ENCODE measurements at places on chromosomes 12 and 14.
A peak's percentile ranks its signal among the peaks of the same experiment; 100 is the strongest.

GRCh38 chr14:88422919-88423650 is 37.6 kb downstream of the SPATA7 start:
- no peak for ATAC-seq

GRCh38 chr14:61620130-61620946 is 75.0 kb upstream of the HIF1A start:
- ATAC-seq: peak; percentile 90

- ATAC-seq: no peak
Measured at GRCh38 chr12:13183620-13184019, 12.9 kb upstream of the EMP1 start.

DNA sequence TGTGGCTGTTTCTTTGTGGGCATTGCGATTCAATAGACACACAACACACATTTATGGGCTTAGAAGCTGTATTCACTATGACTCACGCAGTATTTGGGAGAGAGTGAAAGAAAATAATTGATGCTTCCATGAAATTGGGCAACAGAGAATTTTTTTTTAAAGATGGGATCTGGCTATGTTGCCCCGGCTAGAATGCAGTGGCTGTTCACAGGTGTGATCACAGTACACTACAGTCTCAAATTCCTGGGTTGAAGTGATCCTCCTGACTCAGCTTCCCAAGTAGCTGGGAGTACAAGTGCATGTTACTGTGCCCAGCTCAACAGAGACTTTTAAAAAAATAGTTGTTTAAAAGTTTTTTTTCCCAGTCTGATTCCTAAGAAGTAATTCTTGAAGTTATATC is 146.3 kb downstream of the APAF1 start:
- ATAC-seq: no peak

- ATAC-seq: no peak
Measured at GRCh38 chr14:100058777-100059437, 6.3 kb upstream of the EVL start.

DNA sequence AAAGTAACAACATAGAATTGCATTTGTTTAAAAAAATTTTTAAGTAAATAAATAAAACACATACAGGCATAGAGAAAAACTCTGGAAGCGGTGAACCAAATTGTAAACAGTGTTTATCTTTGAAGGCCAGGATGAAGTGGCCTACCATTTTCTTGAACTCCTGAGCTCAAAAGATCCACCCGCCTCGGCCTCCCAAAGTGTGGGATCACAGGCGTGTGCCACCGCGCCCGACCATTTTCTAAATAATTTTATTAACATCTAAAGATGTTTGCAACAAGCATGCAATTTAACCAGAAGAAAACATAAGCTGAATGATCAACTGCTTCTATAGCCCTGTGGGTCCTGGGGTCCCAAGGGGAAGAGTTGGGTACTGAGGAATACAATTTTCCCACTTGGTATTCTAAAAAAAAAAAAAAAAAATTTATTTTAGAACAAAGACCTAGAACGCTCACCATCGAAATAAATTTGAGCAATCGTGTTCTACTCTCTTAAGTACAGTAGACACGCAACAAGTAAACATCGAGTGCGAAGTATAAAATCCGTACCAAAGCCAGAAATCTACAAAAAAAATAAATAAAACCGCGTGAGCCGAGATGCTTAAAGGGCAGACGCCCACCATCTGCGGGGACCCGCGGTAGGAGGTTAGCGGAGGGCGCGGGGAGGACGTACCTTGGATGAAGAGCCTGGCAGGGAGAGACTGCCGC is 484 bp downstream of the MIS18BP1 start:
- ATAC-seq: no peak

- no peak for ATAC-seq
Measured at GRCh38 chr12:6965714-6966113, 4.8 kb downstream of the PHB2 start.

GRCh38 chr12:120659151-120659525 is 18.7 kb downstream of the CABP1 start:
- no peak for ATAC-seq

DNA sequence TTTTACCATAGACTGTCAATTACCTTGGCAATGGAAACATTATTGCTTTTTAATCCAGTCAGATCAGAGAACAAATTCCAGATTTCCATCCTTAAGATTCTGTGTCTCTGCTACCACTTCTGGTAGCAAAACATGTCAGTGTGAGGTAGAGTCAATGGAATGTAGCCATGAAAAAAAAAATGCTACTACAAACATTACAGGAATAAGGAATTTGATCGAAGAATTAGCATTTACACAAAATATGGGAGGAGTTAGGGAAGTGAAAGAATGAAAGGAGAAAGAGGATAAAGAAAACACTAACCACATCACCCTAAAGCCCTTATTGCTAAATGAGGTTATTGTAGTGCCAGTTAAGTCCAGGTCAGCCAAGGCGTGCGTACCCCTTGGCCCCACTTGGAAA is 9.2 kb downstream of the MED21 start:
- no peak for ATAC-seq

DNA sequence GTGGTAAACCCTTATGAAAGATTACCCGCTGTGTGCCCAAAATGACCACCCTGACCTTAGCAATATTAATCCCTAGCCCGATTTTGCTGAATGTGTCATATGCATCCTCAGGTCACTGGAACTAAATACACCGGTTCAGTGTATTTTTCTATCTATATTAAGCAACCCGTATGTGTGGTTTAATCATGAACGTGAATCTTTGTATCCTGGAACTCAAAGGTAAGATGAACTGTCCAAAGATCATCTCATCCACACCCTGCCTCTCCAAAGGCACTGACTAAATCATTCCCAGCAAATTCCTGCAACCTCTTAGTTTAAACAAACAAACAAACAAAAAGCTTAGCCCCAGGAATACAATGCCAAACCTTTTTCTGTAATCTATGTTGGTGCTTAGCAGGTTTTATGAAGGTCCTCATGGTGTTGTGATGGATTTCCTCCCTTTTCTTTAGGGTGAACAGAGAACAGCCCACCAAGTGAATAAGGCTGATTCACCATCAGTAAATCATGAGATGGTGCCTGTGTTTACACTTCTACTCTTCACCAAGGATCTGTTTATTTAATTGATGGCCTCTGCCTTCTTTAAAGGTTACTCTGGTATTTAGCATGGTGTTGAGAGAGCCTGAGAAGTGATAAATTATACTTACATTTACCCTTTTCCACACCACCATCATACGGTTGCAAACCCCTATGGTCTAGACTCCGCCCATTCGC is 298.6 kb downstream of the DPF3 start:
- no peak for ATAC-seq

DNA sequence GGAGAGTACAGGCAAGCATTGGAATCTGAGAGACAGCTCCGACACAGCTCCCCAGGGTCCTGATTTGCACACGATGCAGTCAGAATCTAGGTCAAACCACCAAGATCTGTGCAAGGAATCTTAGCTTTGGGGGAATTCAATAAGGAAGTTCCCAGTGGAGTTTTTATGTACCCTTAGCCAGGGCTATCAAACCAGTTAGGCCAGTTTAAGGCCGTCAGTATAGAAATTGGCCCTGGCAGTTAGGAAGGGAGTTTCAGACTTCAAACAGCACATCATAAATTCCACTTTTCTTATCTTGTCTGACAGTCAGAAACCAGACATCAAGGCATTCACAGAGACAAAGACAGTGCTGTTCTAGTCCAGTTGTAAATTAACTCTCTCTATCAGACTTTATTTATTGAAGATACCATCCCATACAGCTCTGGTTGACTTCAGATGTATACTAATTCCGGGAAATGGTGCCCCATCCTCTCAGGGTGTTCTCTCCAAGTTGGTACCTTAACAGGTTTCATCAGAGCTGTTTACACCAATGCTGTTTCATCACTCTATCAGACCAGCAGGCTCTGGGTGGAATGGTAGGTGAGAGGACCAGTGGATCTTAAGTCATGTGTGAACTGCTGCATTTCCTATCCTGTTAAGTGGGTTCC is 157.5 kb upstream of the ATF7IP start:
- no peak for ATAC-seq

- ATAC-seq: no peak
Measured at GRCh38 chr12:56271031-56271430, 4.3 kb downstream of the COQ10A start.

- no peak for ATAC-seq
Measured at GRCh38 chr12:16482726-16483125, 123.2 kb downstream of the LMO3 start.

DNA sequence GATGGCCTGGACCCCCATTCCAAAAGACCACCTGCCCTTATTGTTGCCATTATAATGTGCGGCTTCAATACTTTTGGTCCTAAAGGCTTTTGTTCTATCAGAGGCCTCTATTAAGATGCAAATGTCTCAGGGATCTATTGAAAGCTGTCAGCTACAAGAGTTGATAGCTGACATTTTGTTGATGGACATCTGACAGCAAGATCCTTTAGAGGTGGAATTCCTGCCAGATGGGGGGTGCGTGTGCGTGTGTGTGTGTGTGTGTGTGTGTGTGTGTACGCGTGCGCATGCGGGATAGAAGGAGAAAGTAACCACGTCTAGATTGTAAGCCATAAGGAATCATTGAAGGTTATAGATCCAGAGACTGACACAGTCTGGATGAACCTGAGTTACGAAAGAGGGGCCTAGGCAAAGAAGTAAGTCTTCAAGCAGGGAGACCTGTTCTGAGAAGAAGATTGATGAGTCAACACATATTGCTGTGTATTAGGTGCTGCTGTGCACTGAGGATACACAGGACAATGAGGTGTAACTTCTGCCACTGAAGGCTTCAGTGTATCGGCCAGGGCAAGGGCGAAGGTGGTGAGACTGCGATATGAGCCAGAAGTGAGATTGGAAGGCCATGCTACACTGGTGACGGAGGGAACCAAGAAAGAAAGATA is 89.2 kb downstream of the PRMT8 start:
- no peak for ATAC-seq

DNA sequence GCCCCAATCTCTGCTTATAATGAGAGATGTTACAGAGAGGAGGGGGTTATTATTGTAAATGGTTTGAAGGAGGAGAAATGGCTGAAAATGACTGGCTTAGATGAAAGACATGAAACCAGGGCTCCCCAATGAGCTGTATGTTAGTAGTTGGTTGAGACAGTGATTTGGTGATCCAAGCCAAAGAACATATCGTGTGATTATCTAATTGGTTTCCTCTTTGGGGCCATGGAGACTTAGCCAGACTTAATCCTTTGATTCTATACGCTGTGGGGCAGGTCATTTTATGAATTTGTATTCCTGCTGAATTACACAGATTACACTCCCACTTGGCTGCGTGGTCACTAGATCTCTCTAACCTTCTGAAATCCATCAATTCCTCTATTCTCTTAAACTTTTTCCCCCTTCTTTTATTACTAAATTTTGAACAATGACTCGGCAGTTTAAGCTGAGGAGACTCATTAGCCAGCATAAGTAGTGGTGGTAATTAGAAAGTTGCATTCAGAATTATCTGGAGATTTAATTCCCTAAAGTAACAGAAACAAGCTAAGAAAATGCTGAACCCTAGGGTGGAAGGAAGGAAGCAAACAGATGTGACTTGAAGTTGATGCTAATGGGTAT is 5.3 kb downstream of the TTC8 start:
- ATAC-seq: no peak

GRCh38 chr12:86230516-86231146 is 25.6 kb downstream of the MGAT4C start:
- no peak for ATAC-seq

DNA sequence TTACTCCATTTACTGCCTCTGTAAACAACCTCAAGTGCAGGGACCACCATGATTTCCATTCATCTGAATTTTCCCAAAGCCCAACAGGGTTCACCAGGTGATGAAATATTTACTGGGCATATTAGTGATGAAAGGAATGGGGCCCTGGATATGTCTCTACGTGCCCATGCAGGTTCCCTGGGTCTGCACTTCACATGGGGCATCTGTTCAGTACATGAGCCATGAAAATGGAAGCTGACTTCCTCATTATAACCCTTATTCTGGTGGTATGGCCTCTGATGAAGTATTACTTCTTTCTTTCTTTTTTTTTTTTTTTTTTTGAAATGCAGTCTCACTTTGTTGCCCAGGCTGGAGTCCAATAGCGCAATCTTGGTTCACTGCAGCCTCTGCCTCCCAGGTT is 26.5 kb upstream of the CORO1C start:
- ATAC-seq: no peak

DNA sequence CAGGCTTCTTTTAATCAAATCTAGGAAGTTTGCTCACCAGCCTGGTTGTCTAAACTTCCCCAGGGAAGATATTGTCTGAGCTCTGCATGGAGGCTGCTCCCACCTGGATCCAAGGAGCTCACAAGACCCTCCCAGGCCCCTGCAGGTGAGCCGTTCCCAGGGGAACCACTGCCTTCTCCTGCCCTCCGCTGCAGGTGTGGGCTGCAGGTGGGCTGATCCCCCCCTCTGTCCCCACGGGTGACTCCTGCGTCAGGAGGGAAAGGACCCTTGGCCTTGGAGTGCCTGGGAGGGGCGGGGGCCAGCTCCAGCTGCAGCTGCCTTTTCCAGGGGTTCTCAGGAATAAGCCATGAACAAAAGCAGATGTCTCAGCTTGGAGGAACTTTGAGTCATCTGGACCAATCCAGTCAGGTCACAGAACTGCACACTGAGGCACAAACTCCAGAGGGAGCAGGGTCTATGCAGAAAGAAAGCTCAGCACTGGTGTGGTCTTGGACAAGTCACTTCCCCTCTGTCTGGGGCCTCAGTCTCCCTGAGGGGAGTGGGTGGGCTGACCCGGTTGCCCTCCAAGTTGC is 246.6 kb upstream of the RTL1 start:
- no peak for ATAC-seq

DNA sequence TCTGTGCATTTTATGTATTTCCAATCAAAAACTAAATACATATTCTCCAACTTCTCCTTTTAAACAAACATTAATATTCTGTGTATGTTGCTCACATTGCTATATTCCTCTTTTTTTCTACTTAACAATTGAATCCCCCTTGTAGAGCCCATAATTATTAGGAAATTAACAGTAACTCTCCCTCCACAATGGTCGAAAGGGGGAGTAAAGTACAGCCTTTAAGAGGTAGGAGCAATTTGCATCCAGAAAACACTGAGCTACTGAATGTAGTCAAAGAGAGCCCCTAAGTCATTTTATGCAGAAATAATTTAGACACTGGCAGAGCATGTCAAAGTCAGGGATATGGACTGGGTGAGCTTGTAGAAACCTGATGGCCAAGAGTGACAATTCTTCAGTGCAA is 57.2 kb upstream of the SCN8A start:
- ATAC-seq: no peak

- no peak for ATAC-seq
Measured at GRCh38 chr12:95634622-95635621, 83.6 kb upstream of the USP44 start.

DNA sequence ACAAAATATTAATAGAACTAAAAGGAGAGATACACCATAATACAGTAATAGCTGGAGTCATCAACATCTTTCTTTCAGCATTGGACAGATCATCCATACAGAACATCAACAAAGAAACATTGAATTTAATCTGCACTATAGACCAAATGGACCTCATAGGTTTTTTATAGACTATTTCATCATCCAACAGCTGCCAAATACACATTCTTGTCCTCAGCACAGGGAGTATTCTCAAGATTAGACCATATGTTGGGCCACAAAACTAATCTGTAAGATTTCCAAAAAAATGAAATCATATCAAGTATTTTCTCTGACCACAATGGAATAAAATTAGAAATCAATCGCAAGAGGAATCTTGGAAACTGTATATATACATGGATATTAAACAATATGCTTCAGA is 86.9 kb downstream of the FSCB start:
- ATAC-seq: no peak

All from motor neuron (in vitro differentiated cells).